ENCODE measurements at places on chromosomes 7 and 10. TPM values are rescaled to one million over a fixed set of nuclear protein-coding genes. Genes with fewer than 3 reads are reported as not detected.
A peak's percentile ranks its signal among the peaks of the same experiment; 100 is the strongest.

Gene SLC13A1
- total RNA-seq: not detected

Gene PRLHR
- total RNA-seq: not detected

Gene PIP
- total RNA-seq: not detected

Gene OR9A2
- not detected for total RNA-seq

Gene VKORC1L1
- 21.1 TPM for total RNA-seq

Gene OR2F2
- total RNA-seq: not detected

Gene KLF14
- 0.30 TPM for total RNA-seq

Gene OR2A12
- total RNA-seq: not detected

Gene TET1
- total RNA-seq: 5.1 TPM

Gene CDHR1
- total RNA-seq: 2.2 TPM

- DNase-seq: no peak
Measured at GRCh38 chr7:80218723-80219122, 84.1 kb downstream of the GNAI1 start.

GRCh38 chr7:122520971-122521555 is 177.9 kb downstream of the RNF133 start:
- DNase-seq: no peak

DNA sequence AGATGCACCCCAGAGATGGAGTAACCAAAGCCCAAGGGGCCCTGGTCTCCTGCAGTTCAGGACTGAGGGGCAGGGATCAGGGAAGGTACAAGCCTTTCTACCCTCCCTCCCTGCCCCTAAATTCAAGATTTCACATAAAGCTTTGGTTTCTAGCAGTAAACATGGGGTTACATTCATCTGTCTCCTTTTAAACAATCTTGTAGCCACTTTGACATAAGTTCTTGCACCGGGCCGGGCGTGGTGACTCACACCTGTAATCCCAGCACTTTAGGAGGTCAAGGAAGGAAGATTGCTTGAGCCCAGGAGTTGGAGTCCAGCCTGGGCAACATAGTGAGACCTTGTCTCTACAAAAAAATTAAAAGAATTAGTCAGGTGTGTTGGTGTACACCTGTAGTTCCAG is 4.0 kb upstream of the ACTR3C start:
- no peak for DNase-seq

GRCh38 chr10:71069909-71070666 is 142.3 kb upstream of the UNC5B start:
- no peak for DNase-seq

GRCh38 chr7:151769188-151769821 is 107.6 kb downstream of the PRKAG2 start:
- no peak for DNase-seq

DNA sequence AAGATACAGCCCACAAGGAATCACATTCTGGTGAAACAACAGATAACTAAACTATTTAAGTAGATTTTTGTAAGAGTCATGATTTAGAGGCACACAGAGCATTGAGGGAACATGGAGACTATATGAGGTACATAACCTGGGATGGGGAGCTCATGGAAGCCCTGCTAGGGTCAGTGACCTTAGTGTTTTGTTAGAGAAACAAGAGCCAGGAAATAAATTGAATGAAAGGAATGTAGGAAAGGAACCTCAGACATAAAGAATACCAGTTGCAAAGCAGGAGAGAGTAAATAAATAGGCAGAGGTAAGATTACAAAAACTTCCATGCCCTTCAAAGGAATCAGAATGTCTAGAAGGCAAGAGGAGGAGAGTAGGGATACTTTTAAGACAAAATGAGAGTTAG is 1076.9 kb downstream of the CNTNAP2 start:
- DNase-seq: no peak

- no peak for DNase-seq
Measured at GRCh38 chr10:33025039-33025438, 67.0 kb upstream of the ITGB1 start.

DNA sequence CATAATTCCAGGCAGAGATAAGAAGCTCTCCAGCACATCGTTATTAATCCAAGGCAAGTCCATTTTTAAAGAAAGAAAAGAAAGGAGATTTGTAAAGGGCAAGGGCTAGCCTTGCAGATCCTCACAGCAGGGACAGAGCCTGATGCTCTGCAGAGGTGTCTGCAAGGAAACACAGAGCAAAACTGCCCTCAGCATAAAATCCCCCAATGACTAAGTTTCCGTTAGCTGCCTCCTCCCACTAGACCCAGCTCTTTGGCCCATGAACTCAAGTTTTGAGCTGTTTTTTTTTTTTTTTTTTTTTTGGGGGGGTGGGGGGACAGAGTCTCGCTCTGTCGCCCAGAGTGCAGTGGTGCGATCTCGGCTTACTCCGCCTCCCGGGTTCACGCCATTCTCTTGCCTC is 300.7 kb downstream of the MTERF1 start:
- DNase-seq: no peak

DNA sequence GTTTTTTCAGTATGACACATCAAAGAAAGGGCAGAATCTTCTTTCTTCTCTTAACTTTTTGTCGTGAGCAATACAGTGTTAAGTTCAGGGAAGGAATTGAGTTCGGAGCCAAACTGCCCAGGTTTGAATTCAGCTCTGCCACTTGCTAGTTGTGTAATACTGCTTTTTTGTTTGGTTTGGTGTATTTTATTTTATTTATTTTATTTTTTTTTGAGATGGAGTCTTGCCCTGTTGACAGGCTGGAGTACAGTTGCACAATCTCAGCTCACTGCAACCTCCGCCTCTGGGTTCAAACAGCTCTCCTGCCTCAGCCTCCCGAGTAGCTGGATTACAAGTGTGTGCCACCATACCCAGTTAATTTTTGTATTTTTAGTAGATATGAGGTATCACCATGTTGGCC is 539.8 kb upstream of the GALNT17 start:
- DNase-seq: no peak

GRCh38 chr10:76628801-76629200 is 1008.8 kb downstream of the KCNMA1 start:
- DNase-seq: no peak

DNA sequence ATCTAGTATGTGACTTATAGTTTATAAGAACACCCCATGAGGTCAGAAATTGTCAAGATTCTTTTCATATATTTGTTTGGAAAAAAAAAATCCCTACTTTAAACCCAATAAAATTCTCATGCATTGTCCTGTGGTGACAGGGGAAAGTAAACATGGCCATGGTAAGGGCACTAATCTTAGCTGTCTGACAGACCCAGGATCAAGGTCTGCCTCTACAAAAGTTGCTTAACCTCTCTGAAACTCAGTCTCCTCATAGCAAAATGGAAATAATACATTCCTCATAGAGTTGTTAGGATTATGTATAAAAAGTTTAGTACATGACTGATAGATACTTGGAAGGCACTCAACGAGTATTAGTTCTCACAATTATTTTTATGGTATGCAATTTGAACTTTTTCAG is 22.3 kb upstream of the AKAP9 start:
- no peak for DNase-seq

GRCh38 chr7:113880559-113880958 is 38.2 kb downstream of the PPP1R3A start:
- no peak for DNase-seq

GRCh38 chr10:128011059-128011979 is 104.4 kb downstream of the PTPRE start:
- peak; percentile 79 for DNase-seq

DNA sequence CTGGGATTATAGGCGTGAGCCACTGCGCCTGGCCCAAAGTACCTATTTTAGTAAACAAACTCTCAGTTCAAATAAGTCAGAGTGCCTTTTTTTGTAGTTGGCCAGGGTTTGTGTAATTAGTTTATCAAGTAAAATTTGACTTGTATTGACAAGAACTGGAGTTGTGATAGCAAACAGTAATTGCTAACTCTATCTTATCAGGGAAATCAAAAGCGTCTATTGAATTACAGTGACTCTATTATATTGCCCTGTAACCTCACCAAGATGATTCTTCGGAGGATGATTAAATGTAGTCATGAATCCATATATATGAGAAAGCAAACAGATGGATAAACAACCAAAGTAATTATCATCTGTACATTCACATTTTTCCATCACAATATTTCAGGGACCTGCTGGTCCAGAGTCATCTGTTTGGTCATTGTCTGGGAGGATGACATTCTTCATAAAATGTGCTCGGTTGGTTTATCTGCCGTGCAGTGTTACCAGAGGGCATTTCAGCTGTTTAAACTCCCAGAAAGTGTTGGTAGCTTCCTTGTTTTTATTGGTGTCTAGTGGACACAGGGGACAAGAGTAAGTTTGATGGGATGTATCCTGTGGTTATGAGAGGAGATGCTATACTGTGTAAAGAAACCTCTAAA is 35.6 kb downstream of the DOCK1 start:
- no peak for DNase-seq

GRCh38 chr7:20980232-20980631 is 193.5 kb upstream of the SP8 start:
- DNase-seq: no peak

GRCh38 chr10:91597197-91597881 is 35.5 kb downstream of the PPP1R3C start:
- no peak for DNase-seq

GRCh38 chr10:132292287-132293200 is 15.2 kb downstream of the STK32C start:
- DNase-seq: peak; percentile 7

DNA sequence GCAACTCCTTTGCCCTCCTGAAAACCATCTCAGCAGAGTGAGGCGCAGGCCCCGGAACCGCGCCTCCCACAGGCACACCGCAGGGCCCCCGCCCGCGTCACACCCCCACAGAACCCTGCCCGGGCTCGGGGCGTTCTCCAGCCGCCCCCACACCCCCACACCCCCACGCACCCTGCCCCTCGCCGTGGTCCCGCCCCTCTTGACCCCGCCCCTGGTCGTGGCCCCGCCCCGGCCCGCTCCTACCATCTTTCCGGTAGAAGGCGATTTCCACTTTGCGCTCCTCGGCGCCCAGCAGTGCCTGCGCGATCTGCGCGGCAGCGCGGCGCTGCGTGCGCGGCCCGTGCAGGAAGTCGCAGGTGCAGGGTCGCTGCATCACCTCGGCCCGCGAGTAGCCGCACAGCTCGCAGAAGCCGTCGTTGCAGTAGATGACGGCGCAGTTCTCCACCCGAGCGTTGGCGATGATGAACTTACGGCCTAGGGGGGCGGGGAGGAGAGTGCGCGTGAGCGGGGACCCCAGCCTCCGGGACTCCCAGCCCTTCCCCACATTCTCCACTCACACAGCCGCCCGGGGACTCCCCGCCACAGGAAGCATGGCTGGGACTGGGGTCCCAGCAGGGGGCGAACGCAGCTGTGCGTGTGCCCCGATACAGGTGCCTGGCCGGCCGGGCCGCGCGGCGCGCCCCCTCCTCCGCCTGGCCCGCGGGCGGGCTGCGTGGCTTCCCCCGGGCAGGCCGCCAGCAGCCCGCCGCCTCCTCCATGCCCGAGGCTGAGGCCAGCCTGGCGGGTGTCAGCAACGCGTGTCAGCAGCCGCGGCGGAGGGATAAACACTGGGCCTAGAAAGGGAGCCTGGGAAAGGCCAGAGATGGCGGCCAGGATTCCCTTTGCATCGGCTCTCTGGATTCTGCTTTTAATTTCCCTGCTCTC is 3.4 kb downstream of the KCNH2 start:
- no peak for DNase-seq

- no peak for DNase-seq
Measured at GRCh38 chr10:5894873-5895272, 4.8 kb downstream of the FBH1 start.

DNA sequence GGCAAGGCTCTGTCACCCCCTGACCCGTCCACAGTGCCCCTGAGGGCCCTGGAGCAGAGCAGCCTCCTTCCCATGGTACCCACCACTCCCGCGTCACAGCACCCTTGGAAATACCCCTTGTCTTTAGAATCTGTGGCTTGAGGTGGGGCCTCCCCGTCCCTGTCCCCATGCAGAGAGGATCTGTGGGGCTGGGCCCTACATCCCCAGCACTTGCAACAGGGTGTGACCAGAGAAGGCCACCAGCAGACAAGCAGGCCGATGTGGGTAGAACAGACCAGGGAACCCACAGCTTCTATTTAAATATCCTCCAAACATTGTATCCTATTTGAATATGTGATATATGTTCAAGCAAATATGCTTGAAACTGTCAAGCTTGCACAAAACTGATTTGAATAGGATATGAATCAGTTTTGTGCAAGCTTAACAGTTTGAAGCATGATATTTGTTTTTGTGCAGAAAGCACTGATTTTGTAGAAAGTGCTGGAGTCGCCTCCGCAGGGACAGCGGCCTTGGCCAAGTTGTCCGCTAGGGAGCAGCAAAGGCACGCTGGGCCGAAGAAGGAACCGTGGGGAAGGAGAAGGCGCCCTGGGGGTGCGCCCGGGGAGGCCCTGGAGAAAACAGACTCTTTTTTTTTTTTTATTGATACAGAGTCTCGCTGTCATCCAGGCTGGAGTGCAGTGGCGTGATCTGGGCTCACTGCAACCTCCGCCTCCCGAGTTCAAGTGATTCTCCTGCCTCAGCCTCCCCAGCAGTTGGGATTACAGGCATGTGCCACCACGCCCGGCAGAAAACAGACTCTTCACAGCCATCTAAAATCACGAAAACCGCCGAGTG is 2.2 kb downstream of the CFAP46 start:
- DNase-seq: peak; percentile 7

DNA sequence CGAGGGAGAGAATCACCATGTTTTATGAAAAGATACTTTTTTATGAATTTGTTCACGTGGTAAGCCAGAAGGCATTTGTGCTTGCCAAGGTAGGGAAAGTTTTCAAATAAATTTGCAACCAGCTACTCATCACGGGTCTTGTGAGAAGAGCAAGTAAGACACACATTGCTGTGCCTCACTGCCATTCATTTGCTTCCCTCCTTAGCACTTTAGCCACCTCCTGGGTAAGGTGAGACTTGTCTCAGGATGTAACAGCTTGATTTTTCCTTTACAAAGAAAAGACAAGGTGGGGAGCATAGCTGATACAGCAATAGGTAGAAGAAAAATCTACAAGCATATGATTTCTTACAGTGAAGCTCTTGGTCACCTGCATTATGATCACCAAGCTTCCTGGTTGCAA is 342.4 kb upstream of the GRM3 start:
- no peak for DNase-seq

- DNase-seq: no peak
Measured at GRCh38 chr7:19871102-19871501, 97.7 kb upstream of the TMEM196 start.

- DNase-seq: peak; percentile 52
Measured at GRCh38 chr10:44281089-44281613, 103.7 kb downstream of the CXCL12 start.

- DNase-seq: no peak
Measured at GRCh38 chr10:780536-781524, 91.4 kb upstream of the DIP2C start.

DNA sequence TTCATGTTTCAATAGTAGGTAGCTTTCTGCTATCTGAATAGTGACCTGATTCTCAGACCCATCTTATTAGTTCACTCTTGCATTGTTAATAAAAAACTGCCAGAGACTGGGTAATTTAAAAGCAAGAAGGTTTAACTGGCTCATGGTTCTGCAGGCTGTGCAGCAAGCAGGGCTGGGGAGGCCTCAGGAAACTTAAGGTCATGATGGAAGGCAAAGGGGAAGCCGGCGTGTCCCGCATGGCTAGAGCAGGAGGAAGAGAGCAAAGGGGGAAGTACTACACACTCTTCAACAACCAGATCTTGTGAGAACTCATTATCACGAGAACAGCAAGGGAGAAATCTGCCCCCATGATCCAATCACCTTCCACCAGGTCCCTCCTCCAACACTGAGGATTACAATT is 185.2 kb upstream of the PITRM1 start:
- no peak for DNase-seq
